Brain microvascular endothelial cell (primary cell): ENCODE measurements at places on chromosomes 6 and 20.

DNA sequence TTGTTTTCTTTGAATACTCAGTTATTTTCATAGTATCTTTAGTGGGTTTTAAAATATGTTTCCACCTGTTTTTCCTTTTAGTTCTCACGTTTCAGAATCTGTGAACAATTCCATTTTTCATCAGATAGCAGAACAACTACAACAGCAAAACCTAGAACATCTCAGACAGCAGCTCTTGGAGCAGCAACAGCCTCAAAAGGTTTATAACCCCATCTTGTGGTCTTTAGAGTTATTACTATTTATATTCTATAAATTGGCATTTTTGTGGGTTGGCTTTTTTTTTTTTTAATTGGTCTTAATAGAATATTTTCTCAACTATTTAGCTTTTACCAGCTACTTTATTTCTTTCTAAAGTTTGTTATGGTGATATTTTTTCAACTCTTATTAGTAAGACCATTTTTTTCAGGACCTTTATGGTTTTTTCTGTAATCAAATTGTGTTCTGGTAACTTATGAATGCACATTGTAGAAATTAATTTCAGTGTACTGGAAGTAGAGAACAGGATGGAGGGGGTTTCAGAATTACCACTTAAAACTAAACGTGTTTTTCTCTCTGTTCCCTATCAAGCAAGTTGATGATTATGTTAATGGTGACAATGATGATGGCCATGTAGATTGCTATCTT is 72.2 kb downstream of the SCAF8 start:
- DNase-seq = peak; percentile 25

DNA sequence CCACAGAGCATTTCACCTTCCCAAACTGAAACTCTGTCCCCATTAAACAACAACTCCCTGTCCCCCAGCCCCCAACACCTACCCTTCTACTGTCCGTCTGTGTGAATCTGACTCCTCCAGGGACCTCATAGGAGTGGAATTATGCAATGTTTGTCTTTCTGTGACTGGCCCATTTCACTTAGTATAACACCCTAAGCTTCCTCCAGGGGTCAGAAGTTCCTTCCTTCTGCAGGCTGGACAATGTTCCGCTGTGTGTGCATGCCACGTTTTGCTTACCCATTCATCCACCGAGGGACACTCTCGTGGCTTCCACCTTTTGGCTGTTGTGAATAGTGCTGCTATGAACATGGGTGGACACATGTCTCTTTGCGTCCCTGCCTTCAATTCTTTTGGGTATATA is 37.6 kb upstream of the MPC1 start:
- DNase-seq = peak; percentile 56

- peak; percentile 88 for DNase-seq
These were observed 620 bp downstream of the HIVEP1 start for GRCh38 chr6:12012558-12013306.

- DNase-seq = peak; percentile 41
These were observed 37.2 kb upstream of the TAF8 start for GRCh38 chr6:42013134-42013516.

DNA sequence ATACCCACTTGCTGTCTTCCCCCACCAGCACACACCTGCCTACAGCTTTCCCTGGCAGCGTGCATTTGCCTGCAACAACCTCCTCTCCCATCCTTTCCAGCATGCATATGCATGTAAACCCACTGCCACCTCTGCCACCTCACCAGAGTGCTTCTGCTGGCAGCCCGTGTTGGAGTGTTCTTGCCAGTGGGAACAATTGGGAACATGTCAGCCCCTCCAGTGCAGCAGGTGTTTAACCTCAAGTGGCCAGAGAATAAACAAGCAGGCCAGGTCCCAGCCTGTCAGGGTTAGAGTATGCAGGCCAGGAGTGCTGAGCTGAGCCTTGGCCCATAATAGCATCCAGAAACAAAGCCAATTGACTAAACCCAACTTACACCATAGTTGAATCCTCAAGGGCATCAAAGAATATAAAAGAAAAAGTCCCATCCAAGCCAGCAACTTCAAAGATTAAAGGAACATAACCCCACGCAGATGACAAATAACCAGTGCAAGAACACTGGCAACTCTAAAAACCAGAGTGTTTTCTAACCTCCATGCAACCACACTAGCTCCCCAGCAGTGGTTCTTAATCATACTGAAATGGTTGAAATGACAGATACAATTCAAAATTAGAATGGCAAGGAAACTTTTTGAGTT is 1212.1 kb upstream of the CITED2 start:
- DNase-seq = no peak

DNA sequence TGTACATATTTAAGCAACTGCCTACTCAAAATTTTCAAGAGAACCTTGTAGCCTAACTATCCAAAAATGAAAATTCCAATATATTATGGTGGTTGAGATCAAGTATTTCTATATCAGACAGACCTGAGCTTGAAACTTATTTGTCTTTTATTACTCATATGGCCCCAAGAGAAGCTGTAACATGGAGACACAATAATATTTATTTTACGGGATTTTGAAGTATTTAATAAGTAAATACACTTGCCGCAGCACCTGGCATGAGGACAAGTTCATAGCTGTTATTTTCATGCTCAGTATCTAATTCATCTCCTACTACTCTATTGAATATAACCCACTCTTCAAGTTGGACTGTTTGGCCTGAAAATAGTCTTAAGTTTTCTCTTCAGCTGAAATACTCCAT is 28.0 kb downstream of the PTPRK start:
- peak; percentile 80 for DNase-seq

GRCh38 chr6:139612135-139612465 is 237.7 kb upstream of the CITED2 start:
- no peak for DNase-seq
